Testis (tissue), 5 donors: ENCODE measurements at places on chromosomes 1 and 21. TPM values are rescaled to one million over a fixed set of nuclear protein-coding genes. Genes with fewer than 3 reads are reported as not detected.

The CLCA4 gene
- total RNA-seq = 0.63 TPM

The ACTA1 gene
- total RNA-seq = 0.94 TPM

The F5 gene
- total RNA-seq = 0.63 TPM

The WNT3A gene
- 0.08 TPM for total RNA-seq

DNA sequence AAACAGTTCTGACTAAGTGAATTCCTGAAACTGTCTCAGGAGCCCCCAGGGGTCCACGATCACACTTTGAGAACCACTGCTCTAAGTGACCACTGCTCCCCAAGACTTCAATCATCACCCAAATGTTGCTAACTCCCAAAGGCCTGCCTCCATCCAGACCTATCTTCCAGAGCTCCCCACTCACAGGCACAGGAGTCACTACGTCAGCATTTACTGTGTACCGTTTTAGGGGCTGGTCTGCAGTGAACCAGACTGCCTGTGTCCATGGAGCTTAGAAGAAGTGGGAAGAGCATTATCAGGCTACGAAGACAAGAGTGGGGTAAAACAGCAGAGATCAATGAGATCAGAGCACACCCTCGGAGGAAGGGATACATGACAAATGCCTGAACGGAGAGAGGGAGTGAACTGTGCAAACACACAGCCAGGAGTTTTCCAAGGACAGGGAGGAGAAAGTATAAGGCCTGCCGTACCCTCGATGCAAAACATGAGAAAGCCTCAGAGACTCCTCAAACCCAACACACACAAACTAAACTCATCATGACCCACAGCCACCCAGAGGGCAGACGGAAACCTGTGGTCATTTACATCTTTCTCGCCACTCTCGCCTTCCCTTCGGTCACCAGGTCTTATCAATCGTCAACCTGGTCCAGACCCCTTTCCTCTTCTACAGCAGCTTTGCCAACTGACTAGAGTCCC, 10.1 kb downstream of the GNB1 start:
- H3K27me3 ChIP-seq = no peaks in the 10 kb centered on the region
- H3K36me3 ChIP-seq = no peaks in the 10 kb centered on the region
- DNase-seq = no peak
- peaks cover 35% of the 10 kb centered on the region for H3K4me1 ChIP-seq
- H3K27ac ChIP-seq = peak overlapping the region; percentile 47

GRCh38 chr1:60664086-60664625, 418.2 kb upstream of the NFIA start:
- no peaks in the 10 kb centered on the region for H3K4me1 ChIP-seq
- no peak overlapping the region for H3K27ac ChIP-seq
- H3K36me3 ChIP-seq = no peaks in the 10 kb centered on the region

DNA sequence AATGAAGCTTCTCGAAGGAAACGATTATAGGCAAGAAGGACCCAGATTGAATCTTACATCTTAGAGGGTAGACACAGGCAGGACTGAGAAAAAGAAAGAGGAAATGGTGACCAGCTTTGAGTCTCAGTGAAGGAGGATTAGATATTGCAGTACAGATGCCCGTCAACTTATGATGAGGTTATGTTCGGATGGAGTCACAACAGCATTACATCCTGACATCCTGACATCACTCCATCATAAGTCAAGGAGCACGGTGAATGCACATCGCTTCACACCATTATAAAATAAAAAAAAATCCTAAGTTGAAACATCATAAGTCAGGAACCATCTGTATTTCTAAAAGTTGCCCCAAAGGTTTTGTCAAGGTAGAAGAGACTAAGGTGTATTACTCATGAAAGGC, 312.3 kb upstream of the PLXNA2 start:
- no peaks in the 10 kb centered on the region for H3K36me3 ChIP-seq
- H3K27ac ChIP-seq = no peak overlapping the region
- no peak for DNase-seq
- H3K4me1 ChIP-seq = no peaks in the 10 kb centered on the region
- no peak overlapping the region for H3K4me3 ChIP-seq

DNA sequence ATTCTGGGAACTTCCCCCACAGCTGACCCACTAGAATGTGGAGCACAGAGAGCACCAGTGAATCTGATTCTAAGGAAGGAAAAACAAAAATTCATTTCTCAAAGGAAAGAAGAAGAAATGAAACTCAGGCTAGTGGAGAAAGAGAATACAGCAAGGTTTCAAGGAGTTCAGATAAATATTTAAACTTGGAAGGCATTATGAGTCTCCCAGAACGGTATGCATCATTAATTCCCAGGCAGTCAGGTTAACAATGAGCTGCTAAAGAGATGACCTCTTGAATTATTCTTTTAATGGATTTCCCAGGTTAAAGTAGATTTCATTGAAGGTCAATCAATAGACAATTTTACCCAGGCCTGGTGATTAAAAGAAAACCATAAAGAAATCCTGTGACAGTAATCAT, 103.6 kb upstream of the KAZN start:
- no peak for DNase-seq
- no peaks in the 10 kb centered on the region for H3K4me1 ChIP-seq
- H3K27ac ChIP-seq = no peak overlapping the region
- no peak overlapping the region for H3K4me3 ChIP-seq
- H3K36me3 ChIP-seq = no peaks in the 10 kb centered on the region

- H3K27ac ChIP-seq = no peak overlapping the region
- no peaks in the 10 kb centered on the region for H3K4me1 ChIP-seq
- H3K27me3 ChIP-seq = no peaks in the 10 kb centered on the region
- DNase-seq = no peak
Observed at GRCh38 chr1:39776400-39776713, 5.2 kb upstream of the OXCT2 start.

- peak; percentile 73 for DNase-seq
- peak overlapping the region; percentile 77 for H3K4me3 ChIP-seq
- H3K36me3 ChIP-seq = no peaks in the 10 kb centered on the region
- peak overlapping the region; percentile 98 for H3K27ac ChIP-seq
- H3K4me1 ChIP-seq = peaks cover 35% of the 10 kb centered on the region
Observed at GRCh38 chr1:155003766-155004351, 1.3 kb downstream of the ZBTB7B start.

GRCh38 chr1:88698140-88698539, 14.1 kb downstream of the PKN2 start:
- no peak overlapping the region for H3K4me3 ChIP-seq
- no peak for DNase-seq
- H3K27me3 ChIP-seq = no peaks in the 10 kb centered on the region
- H3K4me1 ChIP-seq = peaks cover 18% of the 10 kb centered on the region

DNA sequence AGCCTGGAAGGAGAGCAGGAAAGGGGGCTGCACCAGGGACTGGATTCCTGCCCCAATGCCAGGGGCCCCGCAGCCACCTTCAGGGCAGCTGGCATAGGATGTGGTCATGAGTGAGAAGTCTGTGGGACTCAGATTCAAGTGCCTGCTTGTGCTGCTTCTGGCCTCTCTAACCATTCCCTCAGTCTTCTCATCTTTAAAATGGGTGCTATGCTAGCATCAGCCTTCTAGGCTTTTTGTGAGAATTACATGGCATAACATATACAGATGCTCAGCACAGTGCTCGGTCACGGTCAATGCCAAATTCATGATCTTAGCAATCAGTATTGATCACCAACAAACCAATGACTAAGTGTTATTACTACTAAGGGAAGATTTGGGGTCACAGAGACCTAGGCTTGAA, 23.5 kb downstream of the TRIM62 start:
- DNase-seq = no peak
- H3K4me3 ChIP-seq = no peak overlapping the region
- H3K4me1 ChIP-seq = peaks cover 30% of the 10 kb centered on the region
- no peaks in the 10 kb centered on the region for H3K27me3 ChIP-seq
- H3K27ac ChIP-seq = no peak overlapping the region

DNA sequence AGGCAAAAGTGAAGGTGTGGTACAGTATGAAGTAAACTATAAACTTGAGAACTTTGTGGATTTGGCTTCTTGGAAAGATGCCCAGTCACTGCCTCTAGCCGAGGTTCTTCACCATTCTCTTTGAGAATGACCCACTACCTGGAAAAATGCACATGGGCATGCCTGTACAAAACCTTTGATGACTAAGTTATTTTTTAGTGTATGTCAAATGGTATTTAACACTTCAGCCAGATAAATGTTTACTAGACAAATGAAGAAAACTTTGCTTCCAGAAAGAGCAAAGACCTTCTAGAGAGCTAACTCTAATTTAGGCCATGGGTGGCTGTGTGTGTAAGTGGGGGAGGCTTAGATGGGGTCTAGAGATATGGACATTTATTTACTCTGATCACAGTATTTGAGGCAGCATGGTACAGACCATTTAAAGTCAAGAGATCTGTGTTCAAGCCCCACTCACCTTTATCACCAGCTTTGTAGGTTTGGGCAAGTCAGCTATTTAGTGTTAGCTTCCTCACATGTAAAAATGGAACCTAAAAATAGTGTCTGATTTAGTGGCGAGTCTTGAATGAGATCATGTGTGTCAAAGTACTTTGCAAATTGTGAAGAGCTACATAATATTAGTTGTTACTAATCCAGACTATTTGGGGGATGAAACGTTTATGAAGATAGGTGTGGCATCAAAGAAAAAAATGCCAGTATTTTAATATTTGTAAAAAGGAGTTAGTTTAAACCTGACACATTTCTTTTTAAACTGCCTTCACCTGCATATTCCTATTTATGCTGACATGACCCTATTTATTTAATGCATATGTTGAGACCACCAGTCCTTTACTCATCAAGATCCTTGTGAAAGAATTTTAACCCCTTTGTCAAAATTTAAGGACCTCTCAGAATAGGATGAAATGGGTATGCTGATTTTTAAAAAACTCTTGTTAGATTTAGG, 20.2 kb downstream of the NFYC start:
- H3K36me3 ChIP-seq = no peaks in the 10 kb centered on the region
- peaks cover 26% of the 10 kb centered on the region for H3K4me1 ChIP-seq
- DNase-seq = no peak
- no peak overlapping the region for H3K4me3 ChIP-seq
- H3K27me3 ChIP-seq = no peaks in the 10 kb centered on the region
- H3K27ac ChIP-seq = peak overlapping the region; percentile 67

GRCh38 chr1:214537219-214537618, 14.2 kb downstream of the PTPN14 start:
- no peak for DNase-seq
- peaks cover 4% of the 10 kb centered on the region for H3K4me1 ChIP-seq
- no peaks in the 10 kb centered on the region for H3K27me3 ChIP-seq
- H3K27ac ChIP-seq = no peak overlapping the region
- H3K36me3 ChIP-seq = no peaks in the 10 kb centered on the region

- peak; percentile 79 for DNase-seq
- H3K4me3 ChIP-seq = no peak overlapping the region
- no peaks in the 10 kb centered on the region for H3K36me3 ChIP-seq
Observed at GRCh38 chr1:205484985-205485967, 19.2 kb upstream of the CDK18 start.

DNA sequence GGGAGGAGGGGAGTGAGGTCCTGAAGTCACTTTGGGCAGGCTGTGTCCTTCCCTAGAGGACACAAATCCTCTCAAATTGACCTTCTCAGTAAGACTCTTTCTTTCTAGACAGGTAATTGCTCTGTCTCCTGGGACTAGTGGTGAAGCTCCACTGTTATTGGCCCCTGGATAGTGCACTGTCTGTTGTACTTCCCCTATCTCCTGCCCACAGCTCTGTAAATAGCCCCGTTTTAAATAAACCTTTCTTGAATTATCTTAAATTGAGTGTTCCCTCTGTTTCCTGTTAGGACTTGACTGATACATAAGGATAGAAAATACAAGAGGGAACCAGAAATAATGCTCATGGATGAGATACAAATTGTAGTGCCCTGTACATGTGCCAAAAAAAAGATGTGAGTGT, 229.5 kb upstream of the USP24 start:
- DNase-seq = no peak
- H3K36me3 ChIP-seq = no peaks in the 10 kb centered on the region
- H3K4me3 ChIP-seq = no peak overlapping the region

- H3K4me1 ChIP-seq = no peaks in the 10 kb centered on the region
- no peak overlapping the region for H3K27ac ChIP-seq
- no peak overlapping the region for H3K4me3 ChIP-seq
- H3K27me3 ChIP-seq = no peaks in the 10 kb centered on the region
- H3K36me3 ChIP-seq = no peaks in the 10 kb centered on the region
- DNase-seq = no peak
Observed at GRCh38 chr1:108149796-108150467, 50.2 kb downstream of the SLC25A24 start.

DNA sequence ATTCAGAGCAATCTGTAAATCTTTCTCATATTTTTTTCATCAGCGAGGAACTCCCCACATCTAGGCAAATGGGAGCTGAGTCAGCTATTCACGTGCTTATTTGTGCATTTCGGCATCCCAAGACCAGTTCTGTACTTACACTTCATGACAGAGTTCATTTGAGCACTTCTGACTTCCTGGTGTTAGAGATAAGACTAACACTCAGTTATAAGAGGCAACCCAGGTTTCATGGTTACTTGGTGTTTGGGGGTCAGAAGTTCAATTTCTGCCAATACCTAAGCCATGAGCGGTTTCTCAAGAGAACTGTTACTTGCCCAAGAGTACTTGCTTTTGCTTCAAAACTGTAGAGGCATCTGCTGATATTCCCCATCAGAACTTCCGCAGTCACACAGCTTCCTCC, 24.1 kb upstream of the DESI2 start:
- H3K36me3 ChIP-seq = no peaks in the 10 kb centered on the region
- no peak overlapping the region for H3K27ac ChIP-seq
- no peaks in the 10 kb centered on the region for H3K27me3 ChIP-seq
- H3K4me1 ChIP-seq = no peaks in the 10 kb centered on the region
- H3K4me3 ChIP-seq = no peak overlapping the region

- H3K27me3 ChIP-seq = no peaks in the 10 kb centered on the region
- no peak overlapping the region for H3K27ac ChIP-seq
- DNase-seq = no peak
- H3K4me1 ChIP-seq = peaks cover 3% of the 10 kb centered on the region
- H3K36me3 ChIP-seq = no peaks in the 10 kb centered on the region
Observed at GRCh38 chr21:16073586-16073985, 343.8 kb downstream of the USP25 start.

DNA sequence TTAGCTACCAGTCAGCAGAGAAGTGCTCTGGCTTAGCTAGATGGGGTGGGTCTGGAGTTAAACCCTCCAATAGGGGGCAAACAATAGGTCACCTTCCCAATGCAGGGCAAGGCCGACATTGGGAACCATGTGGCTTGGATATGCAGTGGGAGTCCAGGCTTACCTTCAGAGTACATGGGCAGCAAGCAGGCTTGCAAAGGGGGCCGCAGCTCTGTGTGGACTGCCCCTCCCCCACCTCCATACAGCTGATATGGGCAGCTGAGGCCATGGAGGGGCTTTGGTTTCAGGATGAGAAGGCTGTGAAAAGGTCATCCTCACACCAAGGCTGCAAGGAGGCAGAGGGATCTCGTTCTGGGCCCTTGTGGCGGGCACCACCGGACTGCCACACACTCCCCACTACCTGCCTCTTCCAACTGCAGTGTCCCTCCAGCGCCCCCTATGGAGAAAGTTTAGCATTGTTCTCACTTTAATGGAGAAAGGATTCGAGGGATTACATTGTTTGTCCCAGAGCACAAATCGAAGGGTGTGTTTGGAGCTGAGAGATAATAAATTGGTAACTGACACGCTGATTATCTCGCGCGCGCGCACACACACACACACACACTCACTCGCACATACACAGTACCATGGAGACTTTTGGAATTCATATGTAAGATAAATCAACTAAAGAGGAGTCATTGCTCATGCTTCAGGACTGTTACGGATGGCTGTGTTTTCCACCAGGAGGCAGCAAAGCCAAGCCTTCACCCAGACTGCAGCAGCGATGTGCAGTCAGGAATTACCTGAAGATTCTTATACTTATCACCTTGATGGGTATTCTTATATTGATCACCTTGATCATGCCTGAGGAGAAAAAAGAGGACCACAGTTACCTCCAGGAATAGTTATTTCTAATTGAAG, 7.0 kb upstream of the SMCP start:
- no peaks in the 10 kb centered on the region for H3K4me1 ChIP-seq
- no peak overlapping the region for H3K27ac ChIP-seq
- DNase-seq = peak; percentile 47
- H3K36me3 ChIP-seq = no peaks in the 10 kb centered on the region

GRCh38 chr1:201760516-201760915, 68.4 kb upstream of the IPO9 start:
- no peak overlapping the region for H3K27ac ChIP-seq
- H3K4me1 ChIP-seq = no peaks in the 10 kb centered on the region
- no peak for DNase-seq
- no peaks in the 10 kb centered on the region for H3K36me3 ChIP-seq
